ENCODE measurements at places on chromosomes 6 and 20.
A peak's percentile ranks its signal among the peaks of the same experiment; 100 is the strongest.

GRCh38 chr6:115058414-115059211, 715.8 kb upstream of the HS3ST5 start:
- DNase-seq, result no peak

DNA sequence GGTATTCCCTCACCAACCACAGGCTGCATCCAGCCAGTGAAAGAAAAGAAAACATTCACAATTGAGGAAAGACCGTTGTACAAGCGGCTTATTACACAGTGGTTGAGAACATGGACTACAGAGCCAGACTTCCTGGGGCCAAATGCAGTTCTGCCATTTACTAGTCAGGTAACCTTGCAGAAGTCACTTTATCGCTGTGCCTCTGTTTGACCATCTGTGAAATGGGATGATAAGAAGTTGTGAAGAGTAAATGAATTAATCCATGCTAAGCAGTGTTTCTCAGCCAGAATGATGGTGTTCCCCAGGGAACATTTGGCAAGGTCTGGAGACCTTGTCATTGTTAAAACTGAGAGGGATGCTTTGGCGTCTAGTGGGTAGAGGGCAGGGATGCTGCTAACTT, 14.8 kb downstream of the ARHGAP40 start:
- no peak for DNase-seq

GRCh38 chr20:45937765-45938164, 3.3 kb downstream of the PCIF1 start:
- no peak for DNase-seq

DNA sequence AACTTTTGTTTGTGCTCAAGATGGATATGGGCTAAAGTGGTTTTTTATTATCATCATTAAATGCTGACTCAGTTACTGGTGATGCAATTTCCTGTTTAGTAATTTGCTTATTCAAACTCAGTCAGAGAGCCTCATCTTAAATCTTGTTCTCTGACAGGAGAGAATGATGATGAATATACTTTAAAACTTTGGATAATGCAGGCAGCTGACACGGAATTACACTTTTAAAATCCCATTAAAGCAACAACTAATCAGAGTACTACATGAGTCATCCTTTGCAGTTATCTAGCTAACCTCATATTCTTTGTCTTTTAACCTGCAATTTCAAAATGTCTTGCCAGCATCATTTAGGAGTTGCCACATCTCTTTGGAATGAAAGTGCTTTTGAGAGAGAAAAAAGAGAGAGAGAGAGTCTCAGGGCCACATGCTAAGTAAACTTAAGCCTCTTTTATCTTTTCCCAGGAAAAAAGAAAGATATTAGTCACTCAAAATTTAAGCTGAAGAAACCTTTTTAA, 9.2 kb upstream of the C6orf141 start:
- DNase-seq, result no peak

DNA sequence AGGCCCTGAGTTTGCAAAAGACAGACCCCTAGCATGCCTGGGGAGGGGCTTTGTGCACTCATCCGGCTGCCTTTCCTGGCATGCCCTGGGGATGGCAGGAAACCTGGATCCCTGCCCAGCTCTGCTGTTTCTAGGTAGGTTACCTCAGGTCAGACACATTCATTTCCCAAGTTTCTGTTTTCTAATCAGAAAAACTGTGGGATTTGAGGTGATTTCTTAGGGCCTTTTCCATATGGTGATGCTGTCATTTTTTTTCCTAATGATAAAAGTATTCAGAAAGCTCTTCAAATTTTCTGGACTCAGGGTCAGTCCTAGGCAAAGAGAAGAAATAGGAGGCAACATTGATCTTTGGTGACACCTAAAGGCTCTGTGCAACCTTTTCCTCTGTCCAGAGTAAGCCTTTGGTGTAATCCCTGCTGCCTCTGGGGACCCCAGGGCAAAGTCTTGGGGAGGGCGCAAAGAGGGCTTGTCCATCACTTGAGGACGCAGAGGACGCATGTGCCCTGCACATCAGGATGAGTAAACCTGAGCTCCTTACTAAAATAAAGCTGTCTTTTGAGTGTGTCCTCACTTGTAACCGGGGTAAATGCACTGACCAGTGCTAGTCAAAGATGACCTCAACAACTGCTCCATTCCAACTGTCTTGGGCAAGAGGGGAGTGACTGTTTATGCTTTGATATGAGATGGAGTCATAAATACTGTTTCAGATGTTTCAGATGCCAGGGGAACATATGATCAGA, 13.5 kb upstream of the TRAM2 start:
- DNase-seq, result no peak

DNA sequence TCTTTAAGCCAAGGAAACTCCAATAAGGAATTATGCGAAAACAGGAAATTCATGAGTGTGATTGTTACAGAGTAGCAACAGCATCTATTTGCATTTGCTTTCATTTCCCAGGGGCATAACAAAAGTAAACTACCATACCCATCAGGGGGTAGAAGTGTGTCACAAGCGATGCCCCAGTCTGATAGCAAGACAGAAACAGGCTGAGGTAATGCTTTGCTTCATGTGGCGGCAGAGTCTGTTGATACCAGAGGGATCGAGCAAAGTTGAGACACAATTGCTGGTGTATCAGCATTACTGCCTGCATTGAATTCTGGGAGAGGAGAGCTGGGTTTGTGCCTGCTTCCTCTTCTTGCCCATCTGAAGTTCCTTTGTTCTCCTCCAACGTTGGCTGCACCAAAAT, 51.2 kb upstream of the LYRM2 start:
- no peak for DNase-seq

- no peak for DNase-seq
Measured at GRCh38 chr6:91704531-91704930, 1117.7 kb upstream of the MAP3K7 start.

DNA sequence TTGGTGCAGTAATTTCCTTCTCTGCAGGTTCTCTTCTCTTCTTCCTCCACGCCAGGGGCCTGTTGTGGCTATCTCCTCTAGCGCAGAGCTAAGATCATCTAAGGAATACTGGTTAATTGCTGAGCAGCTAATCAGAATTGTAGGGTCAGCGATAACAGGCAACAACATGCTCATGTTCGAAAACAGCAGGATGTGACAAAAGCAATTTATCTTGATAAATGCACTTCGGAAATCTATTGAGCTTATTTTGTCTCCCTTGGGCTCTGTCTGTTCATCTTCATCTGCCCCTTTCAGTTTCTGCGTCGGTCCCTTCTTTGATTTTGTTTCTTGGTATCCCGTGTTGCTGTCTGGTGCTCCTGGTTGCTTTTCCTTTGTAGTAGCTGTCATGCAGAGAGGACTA, 67.3 kb upstream of the MAP3K7 start:
- no peak for DNase-seq

DNA sequence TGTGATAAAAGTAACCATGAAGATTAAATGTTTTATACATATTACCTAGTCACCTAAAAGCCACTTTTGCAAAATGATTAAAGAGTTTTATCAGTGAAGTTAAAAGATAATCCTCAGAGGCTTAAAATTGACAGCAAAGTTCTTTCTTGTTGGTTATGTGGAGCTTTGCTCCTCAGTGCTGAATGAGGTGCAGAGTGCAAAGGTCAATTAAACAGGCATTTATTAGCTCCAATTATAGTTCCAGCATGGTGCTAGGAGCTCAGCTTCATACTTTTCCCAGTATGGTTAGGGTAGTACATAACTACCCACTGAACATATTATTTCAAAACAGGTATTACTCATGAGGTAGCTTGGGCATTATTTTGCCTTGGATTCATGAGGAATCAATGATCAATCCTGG, 414.0 kb upstream of the RUNX2 start:
- no peak for DNase-seq

GRCh38 chr6:34047913-34048867, 97.7 kb downstream of the GRM4 start:
- no peak for DNase-seq

- DNase-seq, result no peak
Measured at GRCh38 chr6:128186729-128187128, 285.9 kb upstream of the THEMIS start.

DNA sequence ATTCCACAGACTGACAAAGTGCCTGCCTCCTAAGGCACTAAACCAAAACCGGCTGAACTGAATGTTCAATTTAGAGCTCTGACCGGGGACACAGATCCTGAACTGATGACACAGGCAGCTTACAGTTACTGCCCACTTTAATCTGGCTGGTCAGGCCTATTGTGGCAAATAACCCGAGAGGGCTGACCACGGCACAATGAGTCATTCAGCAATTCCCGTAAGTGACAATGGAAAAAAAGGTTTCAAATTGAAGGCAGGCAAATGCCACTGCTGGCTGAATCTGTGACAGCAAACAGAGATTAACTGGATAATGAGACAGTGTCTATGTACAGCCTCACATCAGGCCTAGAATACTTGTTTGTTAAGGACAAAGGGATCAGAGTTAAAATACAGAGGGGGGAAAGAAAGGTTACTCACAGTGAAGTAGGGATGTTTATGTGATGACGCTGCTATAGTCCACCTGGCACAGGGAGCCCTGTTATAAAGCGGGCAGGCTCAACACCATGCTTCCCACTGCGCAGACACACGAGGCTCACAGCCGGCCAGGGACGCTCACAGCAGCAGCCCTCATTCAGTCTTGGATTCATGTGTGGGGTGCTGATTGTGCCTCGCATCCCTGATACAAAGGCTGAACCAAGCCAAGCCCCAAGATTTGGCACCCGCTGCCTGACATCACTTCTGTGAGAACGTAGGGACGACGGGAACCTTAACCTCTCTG, 54.4 kb downstream of the RTN4IP1 start:
- no peak for DNase-seq

GRCh38 chr6:169205176-169206160, 48.2 kb downstream of the THBS2 start:
- no peak for DNase-seq

DNA sequence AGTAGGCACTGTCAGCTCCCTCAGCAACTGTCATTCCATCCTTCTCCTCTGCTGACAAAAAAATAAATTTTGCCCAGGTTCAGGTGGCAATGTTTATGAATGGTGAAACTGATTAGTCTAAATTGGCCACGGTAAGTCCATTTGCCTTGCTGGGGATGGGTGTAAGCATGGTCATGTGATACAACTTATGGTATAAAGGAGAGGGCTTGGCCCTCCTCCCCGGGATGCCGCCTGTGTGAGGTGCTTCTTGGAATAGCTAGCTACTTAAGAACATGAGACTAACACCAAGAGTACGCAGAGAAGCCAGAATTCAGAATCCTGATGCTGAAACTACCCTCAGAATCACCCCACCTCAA, 94.4 kb upstream of the MAP7 start:
- DNase-seq, result no peak

GRCh38 chr20:60262967-60263603, 304.9 kb downstream of the CDH26 start:
- peak; percentile 35 for DNase-seq

GRCh38 chr20:48470141-48470540, 357.7 kb downstream of the PREX1 start:
- DNase-seq, result no peak

DNA sequence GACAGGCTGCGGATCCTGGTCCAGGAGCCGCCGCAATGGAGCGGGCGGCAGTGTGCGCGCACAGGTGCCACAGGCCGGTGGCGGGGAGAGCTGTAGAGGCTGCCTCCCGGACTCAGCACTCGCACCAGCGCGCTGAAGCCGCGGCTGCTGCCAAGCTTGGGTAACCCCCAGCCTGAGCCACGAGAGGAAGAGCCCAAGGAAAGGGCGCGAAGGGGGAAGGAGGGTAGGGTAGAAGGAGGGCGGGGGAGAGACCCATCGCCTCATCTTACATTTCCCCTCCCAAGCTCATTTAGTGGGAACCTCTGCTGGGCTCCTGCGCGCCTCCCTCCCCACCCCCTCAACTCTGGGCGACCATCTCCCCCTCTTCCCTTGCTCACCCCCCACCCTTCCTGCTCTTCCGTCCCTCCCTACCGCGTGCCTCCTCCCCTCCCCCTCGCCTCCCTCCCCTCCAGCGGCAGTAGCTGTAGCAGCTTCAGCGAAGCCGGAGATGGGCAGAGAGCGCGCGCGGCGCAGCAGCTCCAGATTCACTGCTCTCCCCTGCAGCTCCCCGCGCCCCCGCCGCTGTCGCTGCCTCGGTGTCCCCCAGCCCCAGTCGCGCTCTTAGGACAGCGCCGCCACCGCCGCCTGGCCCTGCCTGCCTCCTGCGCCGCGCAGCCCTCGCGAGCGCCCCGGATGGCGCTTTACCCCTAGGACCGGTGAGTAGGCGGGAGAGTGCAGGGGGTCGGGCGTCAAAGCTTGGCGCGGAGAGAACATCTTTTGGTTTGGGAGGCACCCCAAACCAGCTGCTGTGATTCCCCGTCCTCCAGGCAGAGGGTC, at the start of gene FUT9:
TSS of gene FUT9 (plus strand) at position 457 of the 816 bp plus-strand sequence. CDS start 187,182 bp downstream, outside the sequence.
- DNase-seq, result no peak

DNA sequence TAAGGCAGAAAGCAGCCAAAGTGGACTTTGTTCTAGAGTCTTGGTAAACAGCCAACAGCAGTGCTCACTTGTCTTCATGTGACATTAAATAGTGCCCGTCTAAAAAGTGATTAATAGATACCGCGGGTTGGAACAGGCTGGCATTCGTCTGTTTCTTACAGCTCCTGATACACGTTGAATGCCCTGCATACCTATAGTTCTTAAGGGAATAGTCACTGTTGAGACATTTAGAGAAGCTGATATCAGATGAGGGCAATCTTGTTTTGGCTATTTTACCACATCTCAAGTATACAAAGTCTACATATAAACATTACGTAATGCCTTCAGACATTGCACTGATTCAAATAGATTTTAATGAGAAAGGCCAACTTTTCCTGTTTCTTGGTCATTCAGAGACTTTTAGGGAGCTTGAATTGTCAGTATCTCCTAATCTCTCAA, 374.9 kb upstream of the FLRT3 start:
- DNase-seq, result no peak

DNA sequence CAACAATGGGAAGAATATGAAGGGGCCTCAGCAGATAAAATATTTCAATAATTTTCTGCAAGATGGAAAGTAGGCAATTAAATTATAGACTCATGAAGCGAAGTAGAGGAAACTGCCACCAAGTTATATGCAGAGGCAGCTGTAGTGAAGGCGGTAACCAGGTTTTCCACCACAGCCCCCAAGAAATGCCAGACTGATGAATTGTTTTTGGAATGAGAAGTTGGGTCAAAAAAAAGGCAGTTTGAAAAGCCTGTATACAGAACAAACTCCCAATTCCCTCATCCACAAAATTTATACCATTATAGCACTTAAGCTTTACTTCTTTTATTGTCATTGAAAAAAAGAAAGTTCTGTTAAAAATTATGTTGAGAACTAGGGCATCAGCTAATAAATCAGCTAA, 45.3 kb downstream of the ELOVL4 start:
- DNase-seq, result no peak

DNA sequence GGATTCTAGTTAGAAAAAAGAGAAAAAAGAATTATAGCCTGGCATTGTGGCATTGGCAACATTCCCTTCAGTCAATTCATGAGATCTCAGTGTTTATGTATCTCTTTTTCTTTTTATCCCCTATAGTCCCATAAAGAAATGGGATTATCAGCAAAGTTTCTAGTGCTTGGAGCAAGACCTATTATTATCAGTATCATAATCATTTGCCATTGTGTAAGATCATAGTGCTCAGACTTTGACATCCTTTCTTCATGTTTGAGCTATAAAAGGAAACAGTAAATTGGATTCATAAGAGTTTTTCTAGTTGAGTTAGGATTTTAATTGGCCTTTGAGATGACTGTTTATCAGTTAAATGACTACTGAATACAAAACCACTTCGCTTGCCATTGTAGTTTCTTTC, 295.6 kb downstream of the GRIK2 start:
- DNase-seq, result no peak

All from activated gamma-delta T cell treated with anti-CD3 and anti-CD28 coated beads, Interleukin-2, amount 50 U/mL, for 16 hours (primary cell).